ENCODE measurements at places on chromosomes 6 and 20.

DNA sequence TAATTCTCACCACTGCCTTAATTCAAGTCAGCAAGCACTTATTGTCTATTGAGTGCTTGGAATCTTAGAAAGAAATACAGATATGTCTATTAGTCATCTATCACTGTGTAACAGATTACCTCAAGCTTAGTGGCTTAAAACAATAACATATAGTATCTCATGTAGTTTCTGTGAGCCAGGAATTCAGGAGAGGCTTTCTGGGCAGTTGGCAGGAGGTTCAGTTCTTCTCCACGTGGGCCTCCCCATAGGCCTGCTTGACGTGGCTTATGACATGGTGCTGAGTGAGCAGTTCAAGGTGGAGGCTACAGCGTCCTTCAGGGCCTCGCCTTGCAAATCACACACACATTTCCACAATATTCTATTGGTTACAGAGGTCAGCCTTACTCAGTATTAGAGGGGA is 69.7 kb downstream of the DTD1 start:
- no peak for DNase-seq

DNA sequence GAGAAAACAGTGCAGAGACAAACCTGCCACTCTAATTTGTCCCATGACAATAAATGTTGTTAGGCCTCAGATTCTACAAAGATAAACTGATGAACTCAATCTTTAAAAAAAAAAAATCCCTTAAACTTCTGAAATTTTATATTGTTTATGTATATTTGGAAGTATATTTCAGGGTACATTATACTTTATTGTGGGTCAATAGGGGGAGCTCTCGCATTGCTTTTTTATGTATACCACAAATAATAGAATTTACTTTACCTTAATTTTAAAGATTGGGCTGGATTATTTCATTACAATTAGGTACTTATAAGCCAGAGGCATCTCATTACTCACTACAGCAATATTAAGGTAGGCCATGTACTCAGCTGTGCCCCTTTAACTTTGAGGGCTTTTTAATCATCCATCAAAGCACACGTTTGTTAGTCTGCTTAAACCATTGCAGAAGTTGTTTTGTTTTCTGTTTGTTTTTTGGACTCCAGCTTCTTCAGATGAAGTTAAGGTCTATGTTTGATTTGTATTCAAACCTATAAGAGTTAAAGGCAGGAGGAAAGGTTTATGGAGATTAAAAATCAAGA is 56.3 kb upstream of the EYA4 start:
- no peak for DNase-seq

- no peak for DNase-seq
Measured at GRCh38 chr20:5822569-5822968, 72.4 kb downstream of the SHLD1 start.

DNA sequence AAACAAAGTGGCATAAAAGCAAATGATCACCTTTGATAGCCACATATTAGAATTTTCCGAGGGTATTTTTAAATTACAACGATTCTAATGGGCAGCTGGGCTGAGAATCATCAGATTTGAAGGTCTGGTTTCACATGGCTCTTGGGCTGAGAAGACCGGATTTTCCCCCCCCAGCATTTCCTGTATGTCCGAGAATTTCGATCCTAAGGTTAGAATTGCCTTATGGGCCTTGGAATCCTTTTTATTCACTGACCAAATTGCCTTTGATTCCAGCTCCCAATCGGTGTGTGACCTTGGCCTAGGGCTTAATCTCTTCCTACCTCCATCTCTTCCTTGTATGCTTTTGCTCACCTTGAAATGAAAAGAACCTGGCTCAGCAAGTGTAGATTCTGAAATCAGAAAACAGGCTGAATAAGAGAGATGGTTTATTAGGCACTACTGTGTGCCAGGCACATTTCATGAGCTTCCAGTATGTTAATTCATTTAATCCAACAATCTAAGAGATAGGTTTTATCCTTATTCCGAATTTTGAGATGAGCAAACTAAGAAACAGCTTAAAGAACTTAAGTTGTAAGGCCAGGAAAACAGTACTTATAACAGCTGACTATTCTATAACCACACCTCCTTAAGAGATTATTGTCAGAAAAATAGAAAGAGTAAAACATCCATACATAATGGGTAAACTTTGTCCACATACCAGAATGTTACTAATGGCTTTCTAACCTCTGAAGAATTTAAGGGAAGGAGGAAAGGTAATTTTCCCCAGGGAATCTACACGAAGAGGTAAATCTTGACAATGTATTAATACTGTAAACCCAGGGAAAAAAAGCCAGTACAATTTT is 39.4 kb downstream of the HFE start:
- no peak for DNase-seq

- no peak for DNase-seq
Measured at GRCh38 chr20:62267543-62267942, 29.2 kb downstream of the OSBPL2 start.

Measured in D341Med (cell line).